Activated T-helper 1 cell treated with Interleukin-2 at 50 U/mL for 16 hours (primary cell): ENCODE measurements at places on chromosomes 12 and 14.

GRCh38 chr14:67395086-67395875, 16.7 kb downstream of the PLEK2 start:
- DNase-seq, result no peak

DNA sequence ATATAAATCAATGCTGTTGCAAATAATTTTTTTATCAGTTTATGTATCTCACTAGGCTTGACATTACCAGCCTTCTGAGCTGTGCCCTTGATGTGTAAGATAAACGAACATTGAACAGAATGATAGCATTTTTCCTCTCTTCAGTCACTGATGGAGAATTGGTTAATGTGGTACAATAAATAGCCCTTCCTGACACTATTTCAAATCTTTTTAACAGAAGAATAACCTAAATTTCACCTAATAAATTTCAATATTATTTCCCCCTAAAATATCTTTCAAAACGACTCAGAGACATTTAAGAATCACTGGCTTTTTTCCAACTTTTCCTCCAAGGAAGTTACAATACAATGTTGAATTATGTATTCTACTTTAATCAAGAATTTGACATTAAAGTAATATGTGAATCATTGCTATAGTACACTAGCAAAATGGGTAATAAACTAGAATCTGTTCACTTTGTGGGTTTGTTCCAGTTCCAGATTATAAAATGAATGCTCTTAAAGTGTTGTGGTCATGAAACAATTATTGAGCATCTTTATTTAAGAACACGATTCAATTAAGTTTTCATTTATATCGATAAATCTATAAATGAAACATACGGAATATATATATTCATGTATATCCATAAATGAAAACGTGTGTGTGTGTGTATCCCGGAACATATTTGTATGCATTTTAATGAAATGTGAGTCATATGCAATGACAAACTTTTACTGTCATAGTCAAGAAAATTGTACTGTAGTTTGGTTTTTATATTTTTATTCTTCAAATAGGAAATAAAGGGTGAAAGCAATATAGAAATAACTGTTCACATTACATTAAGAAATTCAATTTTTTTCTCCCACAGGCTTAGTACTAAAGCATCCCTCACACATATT, 2.5 kb upstream of the ATP2B1 start:
- no peak for DNase-seq

DNA sequence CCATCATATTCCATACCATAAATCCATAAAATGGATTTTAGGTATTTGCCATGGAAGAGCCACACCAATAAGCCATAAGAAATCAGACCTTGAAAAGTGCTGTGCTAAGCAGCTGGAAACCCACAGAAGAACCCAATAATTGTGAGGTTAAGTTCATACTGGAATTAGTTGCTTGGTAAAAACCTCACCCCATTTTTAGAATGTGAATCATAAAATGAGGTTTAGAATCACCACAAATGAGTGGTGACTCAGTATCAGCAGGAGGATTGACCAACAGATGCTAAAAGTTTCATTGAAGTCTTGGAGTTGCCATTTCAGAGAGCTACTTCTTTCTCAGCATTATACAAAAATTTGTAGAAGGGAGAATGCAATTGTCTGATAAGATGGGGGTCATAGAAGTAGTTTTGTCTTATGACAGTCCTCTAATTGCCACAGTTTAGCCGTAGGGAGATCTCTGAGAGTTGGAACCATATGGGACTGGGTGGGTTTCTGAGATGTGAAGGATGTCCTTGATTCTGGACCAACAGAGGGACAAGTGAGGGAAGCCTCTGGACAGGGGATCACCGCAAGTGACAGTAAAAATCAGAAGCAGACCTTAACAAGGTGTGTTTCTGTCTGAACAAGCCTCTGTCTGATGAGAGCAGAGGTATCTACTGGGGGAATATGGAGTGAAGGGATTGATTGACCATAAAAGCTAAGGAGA, 1.4 kb upstream of the STON2 start:
- DNase-seq, result no peak

DNA sequence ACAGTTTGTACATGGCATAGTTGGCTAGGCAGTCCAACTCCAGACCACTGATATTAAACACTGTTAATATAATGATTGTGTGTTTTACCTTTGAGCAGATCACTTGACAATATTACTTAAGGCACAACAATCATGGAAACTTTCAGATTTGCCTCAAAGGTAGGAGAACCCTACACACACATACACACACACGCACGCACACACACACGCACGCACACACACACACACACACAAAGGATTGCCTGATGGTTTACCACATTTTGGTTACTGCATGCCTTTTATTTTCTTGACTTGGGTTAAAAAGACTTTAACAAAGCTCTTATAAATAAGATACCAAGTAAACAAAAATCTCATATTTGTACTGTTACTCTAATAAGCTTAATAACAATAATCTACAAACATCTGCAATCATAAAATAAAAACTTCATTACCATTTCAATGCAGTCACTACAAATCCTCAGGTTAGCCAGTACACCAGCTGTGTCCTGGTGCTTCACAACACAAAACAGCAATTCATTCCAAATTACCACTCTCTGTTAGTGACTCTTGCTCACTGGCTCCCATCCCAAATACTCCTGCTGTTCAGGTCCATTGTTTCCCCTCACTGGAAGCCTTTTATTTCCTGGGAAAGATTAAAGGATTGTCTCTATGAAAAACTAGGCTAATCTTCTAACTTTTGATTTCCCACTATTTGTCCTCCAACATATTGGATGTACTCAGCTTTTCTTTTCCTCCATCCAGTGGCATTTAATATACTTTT, 175.2 kb upstream of the ATP2B1 start:
- DNase-seq, result no peak

DNA sequence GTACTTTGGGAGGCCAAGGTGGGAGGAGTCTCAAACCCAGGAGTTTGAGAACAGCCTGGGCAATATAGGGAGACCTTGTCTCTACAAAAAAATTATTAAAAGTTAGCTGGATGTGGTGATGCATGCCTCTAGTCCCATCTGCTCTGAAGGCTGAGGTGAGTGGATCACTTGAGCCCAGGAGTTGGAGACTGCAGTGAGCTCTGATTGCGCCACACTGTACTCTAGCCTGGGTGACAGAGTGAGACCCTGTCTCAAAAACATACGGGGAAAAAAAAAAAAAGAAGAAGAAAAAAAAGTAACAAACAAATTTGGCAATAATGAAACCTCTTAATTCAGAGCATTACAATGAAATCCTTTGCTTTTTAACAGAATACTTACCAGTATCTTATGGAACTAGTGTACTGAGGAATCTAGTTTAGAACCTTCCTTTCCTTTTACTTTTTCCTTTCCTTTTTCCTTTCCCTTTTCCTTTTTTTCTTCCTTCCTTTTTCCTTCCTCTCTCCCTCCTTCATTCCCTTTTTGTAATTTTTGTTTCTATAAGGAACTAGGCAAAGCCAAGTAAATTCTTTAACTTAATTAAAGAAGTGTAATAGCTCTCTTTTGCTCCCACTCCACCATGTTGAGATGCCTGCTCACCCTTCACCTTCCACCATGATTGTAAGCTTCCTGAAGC, 12.2 kb upstream of the CNOT2 start:
- no peak for DNase-seq

DNA sequence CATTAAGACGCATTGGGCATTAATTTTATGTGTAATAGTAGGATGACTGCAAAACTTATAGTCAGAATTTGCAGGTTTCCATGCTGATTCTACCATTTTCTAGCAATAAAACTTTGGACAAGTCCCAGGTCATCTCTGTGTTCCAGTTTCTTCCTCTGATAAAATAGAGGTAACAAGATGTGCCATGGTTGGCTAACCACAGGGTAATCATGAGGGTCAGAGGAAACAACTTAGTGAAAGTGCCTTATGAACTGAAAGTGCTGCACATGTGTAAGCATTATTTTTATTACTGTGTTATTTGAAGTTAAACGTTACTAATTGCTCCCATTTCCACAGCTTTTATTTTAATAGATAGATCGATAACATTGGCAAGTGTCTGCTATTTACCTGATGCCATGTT, 21.1 kb downstream of the SMCO2 start:
- no peak for DNase-seq

DNA sequence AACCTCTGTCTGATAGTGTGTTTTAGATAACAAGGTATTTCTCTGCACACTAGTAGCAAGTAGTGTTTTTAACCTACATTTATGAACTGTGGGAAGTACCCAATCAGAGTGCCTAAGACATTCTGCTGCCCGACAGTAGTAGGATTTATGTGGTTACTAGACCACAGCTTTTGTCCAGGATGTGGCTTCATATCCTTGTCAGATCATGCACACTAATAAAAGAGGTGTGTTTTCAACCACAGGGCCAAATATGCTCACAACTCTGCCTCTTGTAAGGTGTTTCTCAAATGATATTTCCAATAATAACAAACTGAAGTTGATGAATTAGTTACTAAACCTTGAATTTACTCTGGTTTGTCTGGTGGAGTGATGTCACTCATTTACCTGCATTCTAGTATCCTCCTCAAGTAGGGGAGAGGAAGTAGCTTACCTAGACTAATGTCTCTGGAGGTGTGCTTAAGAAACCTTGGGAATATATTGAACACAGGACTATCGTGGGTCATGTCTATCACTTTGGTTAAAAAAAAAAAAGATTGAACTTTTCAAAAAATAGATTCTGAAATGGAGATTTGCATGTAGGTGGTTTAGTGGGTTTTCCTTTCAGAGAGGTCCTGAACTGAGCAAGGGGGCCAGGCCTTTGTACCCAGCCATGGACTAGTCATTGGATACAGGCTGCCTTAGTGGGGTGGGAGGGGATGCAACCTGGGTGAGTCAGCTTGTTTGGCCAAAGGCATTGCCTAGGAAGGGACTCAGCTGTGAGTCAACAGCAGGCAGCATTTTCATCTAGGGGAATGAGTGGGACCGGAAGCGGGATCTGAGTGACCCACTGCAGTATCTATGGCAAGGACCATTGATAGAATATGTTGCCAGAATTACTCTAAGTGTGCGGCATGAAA, 14.1 kb downstream of the FBXW8 start:
- no peak for DNase-seq

DNA sequence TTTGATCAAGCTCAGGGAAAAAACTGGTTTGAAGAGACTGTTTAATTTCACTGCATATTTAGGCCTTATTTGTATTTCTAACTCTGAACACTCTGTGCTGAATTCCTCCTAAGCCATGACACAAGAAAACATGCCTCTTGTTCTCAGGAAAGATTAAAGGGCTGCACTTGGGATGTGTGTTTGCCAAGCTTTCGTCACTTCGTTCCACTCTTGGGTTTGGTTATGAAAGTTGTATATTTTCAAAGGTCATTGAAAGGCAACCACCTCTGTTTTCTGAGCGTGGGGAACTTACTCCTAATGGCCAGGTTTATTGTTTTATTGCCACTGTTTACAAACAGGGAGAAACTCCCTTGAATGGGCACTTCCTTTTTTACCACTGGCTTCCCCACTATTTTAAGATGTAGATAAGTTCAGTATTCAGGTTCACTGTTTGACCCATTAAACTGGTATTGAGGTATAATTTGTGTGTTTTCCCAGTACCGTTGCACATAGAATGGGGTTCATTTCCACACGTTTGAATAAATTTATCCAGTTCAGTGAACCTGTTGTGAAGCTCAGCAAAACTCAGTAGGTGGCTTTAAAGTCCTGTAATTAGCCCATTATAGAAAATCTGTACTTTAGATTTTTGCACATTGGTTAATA, 65.3 kb downstream of the NKX2-1 start:
- no peak for DNase-seq

DNA sequence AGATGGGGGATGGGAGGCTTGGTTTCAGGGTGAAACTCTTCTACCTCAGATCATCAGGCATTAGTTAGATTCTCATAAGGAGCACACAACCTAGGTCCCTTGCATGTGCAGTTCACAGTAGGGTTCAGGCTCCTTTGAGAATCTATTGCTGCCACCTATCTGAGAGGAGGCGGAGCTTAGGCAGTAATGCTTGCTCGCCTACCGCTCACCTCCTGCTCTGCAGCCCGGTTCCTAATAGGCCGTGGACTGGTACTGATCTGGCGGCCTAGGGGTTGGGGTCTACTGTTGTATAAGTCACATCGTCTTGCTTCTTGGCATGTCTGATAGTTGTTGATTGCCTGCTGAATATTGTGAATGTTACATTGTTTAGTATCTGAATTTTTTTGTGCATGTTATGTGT, 12.2 kb downstream of the SCYL2 start:
- no peak for DNase-seq

GRCh38 chr12:25083211-25083610, 111.7 kb downstream of the DNAI7 start:
- DNase-seq, result no peak

DNA sequence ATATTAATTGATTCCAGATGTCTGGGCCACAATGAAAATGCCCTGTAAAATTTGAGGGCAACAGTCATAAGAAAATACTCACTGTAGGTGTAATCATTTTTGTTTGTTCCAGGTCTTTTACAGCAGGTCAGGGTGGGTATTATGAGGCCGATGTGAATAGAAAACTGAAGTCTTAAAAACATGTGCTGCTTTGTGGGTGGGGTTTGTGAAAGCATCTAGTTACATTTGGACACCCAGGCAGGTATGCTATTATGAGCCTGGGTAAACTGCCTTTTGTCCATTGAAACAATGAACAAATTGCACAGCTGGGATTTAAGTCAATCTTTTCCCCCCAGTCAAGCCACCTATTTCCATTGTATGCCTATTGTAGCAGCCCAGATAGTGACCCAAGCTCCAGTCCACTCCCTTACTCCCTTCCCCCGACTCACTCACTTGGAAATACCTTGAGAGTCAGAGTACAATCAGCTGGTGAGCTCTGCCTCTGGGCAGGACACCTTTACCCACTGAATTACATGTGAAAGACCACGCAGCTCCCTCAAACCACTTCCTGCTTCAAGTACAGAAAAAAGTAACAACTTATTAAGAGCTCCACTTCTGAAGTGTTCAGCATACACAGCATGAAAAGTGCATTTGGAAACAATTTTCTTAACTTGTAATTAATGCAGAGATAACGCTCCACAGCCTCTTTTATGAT, 1.8 kb downstream of the IGF1 start:
- DNase-seq, result no peak

DNA sequence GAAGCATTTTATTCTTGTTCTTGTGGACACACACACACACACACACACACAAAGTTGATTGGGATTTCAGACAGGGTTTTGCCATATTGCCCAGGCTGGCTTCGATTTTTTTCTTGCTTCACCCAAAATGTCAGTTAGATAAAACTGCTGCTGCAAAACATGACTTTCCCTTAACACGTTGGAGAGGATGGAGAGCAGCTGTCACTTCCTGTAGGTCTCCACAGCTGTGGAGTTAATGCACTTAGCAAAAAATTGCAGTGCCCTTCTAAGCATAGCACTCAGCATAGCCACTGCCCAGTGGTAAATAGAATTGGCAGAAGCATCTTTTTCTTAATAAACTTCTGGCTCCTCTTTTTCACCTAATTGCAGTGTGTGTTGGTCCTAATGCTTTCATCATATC, 54.5 kb downstream of the PDZRN4 start:
- DNase-seq, result no peak

GRCh38 chr14:86087377-86087776, 557.4 kb downstream of the FLRT2 start:
- no peak for DNase-seq
